ENCODE measurements at places on chromosomes 13 and 19.

DNA sequence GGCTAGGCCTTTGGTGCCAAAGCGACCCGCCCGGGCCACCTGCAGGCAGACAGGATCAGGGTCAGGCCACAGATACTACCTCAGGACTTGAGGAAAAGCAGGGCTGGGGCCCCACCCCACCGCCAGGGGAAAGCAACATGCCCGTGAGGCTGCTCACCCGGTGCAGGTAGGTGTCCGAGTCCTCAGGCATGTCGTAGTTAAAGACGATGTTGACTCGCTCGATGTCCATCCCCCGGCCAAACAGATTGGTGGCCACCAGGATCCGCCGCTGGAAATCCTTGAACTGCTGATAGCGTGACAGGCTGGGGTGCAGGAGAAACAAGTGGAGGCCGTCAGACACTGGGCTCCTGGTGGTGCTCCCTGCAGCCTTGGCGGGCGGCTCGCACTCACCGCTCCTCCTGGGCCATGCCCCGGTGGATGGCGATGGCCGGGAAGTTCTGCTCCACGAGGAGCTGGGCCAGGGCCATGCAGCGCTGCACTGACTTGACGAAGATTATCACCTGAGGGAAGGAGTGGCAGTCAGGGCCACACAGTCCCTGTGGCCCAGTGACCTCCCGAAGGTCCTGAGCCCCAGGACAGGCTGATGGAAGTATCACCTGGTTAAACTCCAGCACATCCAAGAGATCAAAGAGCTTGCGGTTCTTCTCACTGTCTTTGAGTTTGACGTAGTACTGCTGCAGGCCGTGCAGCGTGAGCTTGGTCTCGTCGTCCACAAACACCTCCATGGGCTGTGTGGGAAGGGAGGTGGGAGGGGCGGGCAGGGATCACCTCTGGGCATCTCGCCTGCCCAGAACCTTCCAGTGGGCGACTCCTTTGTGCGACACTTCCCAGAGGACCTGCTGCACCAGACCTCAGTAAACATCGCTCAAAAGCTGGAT is 9.8 kb downstream of the DDX39A start:
- DNase-seq, result no peak

DNA sequence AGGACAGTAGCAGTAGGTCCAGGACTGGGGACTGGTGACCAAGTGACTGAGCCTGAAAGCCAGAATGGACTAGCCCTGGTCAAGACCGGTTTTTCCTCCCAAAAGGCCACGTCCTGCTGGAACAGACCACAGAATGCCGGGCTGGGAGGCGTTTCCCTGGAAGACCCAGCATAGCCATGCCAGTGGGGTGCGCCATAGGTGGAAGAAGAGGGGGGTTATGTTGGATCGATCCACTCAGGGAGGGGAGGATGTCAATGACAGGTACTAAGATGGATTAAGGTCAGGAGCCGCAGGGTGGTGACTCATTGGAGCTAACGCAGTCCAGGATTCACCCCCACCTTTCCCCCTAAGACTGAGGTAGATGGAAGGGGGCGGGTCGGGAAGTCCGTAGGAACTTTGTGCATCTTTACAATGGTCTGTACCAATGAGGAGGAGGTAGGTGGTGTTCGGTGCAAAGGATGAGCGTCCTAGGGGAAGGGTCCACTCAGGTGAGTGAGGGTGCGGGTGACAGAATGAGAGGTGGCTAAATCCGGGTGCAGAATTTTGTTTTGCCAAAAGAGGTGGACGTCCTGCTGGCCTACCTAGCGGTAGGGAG is 21.0 kb downstream of the VASP start:
- DNase-seq, result no peak

GRCh38 chr19:51094696-51095279 is 12.1 kb upstream of the KLK14 start:
- no peak for DNase-seq

DNA sequence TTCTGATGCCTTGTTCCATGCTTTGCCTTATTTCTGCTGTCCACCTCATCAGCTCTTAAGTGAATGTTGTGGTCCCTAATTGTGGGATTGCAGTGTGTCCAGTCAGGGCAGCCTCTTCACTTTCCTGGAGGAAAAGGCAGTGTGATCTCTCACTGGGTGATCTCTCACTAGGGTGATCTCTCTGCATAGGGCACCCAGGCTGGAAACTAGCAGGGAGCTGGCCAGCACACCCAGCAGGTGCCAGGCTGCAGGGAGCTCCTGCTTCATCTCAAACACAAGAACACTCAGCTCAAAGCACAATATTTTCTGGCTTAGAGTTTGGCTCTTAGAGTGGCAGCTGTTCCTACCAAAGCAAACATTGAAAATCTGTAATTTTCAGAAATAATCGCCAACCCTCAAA is 36.5 kb upstream of the TSHZ3 start:
- no peak for DNase-seq

GRCh38 chr13:111534751-111535522 is 214.5 kb downstream of the TEX29 start:
- DNase-seq, result no peak

- DNase-seq, result no peak
These were observed 36.1 kb downstream of the OLFM4 start for GRCh38 chr13:53064731-53065130.

DNA sequence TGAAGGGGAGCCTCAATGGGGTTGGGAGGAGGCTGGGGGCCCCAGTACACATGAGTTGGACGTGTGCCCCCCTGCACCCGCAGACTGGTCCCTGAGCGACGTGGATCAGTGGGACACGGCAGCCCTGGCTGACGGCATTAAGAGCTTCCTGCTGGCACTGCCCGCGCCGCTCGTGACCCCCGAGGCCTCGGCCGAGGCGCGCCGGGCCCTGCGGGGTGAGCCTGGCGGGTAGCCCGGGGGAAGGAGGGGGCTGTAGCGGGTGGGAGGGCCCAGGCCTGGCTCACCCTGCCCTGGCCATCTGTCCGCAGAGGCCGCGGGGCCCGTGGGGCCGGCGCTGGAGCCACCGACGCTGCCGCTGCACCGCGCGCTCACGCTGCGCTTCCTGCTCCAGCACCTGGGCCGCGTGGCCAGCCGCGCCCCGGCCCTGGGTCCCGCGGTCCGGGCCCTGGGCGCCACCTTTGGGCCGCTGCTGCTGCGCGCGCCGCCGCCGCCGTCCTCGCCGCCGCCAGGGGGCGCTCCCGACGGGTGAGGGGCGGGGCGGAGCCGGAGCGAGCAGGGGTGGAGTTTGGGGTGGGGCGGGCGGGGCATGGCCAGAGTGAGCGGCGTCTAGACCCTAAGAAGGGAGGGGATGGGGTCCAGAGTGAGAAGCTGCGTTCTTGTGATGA is 8.1 kb downstream of the PIK3R2 start:
- DNase-seq, result no peak

DNA sequence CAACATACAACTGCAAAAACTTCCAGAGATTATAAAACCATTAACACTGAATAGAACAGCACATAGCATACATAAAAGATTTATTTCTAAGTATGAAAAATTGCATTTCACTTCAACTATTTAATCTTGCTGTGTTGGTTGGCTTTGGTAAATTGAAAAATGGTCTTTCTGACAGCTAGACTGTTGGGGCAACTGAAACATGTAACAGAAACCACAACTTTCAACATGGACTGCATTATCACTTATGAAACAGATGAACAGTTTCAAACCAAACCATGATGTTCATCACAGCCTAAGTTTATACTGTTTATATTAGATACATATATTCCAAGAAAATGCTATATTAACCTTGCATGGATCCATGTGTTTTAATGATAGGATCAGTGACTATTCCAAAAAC is 324.1 kb upstream of the PCDH9 start:
- DNase-seq, result no peak

GRCh38 chr13:46995874-46996273 is 99.0 kb upstream of the HTR2A start:
- DNase-seq, result no peak

- no peak for DNase-seq
These were observed 28.8 kb upstream of the FAM124A start for GRCh38 chr13:51193387-51193786.
